T1000 (cell line): ENCODE measurements at places on chromosomes 3 and 15.

DNA sequence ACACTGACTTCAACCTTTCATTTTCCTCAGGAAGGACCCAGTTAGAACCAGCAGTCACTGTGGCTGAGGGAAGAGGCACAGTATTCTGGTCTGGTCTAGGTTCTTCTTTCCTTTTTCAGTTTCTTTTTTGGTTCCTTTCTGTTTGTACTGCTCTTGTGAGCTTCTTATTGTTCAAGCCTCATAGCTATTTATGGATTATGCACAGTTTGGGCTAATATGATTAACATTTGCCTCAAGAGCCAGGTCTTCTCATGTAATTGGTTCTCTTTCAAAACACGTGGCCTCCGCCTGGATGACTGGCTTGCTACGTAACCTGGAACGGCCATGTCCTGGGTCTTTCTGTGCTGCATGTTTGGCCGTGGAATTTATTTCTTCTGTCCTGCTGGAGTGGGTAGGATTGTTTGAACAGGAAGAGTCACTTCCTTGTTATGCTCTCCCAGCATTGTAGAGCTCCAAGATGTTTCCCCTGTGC, 43.3 kb downstream of the RBMS3 start:
- DNase-seq, result no peak

- no peak for DNase-seq
Measured at GRCh38 chr15:83066034-83066733, 868 bp downstream of the BTBD1 start.

DNA sequence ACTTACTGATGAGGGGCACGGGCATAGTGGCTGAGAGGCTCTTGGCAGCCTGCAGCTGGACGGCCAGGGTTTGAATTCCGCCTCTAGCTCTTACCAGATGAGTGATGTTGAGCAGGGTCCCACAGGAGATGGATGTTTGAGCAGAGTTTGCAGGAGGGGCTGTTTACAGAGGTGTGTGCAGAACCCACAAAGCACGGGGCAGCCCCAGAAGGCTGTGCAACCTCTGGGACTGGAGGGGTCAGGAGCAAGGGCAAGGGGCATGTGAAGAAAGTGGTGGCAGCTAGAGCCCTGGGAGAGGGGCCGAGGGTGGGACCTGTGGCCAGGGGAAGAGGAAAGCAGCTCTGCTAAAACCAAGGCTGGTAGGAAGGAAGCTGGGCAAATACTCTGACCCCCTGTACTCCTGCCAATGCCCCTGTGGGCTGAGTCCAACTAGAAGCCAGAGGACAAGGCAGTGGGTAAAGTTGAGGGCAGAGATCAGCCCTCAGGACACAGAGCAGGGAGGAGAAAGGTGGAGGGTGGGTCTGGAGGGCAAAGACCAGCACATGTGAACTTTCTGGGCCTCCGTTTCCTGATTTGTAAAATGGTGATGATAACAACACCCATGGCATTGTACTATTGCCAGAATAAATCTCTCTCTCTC, 53.9 kb upstream of the ITGA11 start:
- DNase-seq, result no peak

- no peak for DNase-seq
Measured at GRCh38 chr15:71638876-71639275, 171.5 kb upstream of the NR2E3 start.

DNA sequence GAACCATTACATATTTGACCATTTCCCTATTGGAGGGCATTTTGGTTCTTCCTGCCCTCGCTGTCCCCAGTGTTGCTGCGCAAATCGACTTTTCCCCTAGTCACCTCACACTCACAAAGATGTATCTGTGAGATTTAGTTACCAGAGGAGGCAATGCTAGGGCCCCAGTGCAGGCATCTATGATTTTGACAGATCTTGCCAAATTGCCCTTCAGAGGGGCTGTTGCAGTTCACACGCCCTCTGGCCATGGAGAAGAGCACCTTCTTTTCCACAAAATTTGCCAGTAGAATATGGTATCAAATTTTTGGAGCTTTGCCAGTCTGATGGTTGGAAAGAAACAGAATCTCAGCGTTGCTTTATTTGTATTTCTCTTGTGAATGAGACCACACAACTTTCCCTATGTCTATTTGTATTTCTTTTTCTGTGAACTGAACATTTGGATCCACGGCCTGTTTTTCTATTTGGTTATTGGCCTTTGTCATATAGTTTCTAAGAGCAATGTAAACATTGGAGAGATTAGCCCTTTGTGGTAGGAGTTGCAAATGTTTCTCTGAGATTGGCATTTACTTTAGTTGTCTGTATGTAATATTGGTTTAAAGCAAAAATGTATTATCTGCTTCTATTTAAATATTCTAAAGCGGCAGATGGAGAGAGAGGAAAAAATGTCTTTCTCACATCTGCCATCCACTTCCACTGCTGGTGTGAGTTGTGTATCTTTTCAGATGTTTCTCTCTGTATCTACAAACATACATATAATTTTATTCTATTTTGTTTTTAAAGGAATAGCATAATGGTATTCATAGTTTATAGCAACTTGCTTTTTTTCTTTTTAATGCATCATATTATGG, 66.1 kb downstream of the DNASE1L3 start:
- no peak for DNase-seq

GRCh38 chr15:95709959-95710695, 620.4 kb upstream of the NR2F2 start:
- DNase-seq, result no peak

GRCh38 chr15:36958606-36959005, 141.7 kb downstream of the MEIS2 start:
- no peak for DNase-seq

DNA sequence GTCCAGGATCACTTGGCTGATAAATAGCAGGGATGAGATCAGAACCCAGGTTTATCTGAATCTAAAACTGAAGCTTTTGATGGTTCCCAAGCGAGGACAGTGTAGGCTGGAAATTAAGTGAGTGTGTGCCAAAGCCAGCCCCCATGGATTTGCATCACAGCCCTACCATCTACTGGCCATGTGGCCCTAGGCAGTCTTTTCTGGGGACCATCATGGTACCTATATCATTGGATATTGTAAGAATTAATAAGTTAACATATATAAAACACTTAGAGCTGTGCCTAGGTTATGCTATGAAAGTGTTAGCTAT, 32.8 kb upstream of the SSR3 start:
- DNase-seq, result no peak

DNA sequence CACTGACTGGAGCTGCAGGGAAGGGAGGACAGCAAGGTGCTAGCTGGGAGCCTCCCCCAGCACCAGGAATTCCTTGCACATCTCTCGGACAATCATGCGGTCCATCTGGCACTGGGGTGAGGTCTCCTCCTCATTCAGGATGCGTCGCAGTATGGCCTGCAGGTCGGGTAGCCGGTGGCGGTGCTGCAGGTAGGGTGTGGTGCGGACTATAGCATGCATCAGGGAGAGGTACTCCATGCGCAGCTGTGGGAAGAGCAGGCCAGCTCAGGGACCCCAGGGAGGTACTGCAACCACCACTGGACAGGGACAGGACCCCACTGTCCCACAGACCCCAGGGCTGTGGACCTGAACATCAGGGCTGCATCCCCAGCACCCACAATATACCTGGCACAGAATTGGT, 11.2 kb downstream of the NCKIPSD start:
- DNase-seq, result no peak

- no peak for DNase-seq
Measured at GRCh38 chr15:93987068-93987467, 244.3 kb upstream of the MCTP2 start.

DNA sequence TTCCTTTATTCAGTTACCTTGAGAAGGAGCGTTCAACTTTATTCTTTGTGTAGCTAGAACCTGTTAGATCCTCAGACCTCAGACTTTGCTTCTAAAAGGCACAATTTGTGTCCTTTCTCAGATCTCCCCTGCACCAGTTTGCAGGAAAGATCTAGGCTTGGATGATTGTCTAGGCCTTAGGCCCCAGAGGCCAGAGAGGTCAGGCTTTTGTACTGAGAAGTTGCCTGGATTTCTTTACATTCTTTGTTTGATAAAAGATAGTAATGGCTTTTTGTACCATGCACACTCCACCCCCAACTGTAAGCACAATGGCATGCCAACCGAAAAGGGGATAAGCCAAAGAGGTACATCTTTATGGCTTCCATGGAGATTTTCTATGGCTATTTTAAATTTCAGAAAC, 719.6 kb upstream of the NR2F2 start:
- DNase-seq, result no peak

GRCh38 chr15:49045751-49046219, 461 bp downstream of the SECISBP2L start:
- no peak for DNase-seq

GRCh38 chr15:88484682-88485331, 17.3 kb downstream of the MRPS11 start:
- peak; percentile 61 for DNase-seq

DNA sequence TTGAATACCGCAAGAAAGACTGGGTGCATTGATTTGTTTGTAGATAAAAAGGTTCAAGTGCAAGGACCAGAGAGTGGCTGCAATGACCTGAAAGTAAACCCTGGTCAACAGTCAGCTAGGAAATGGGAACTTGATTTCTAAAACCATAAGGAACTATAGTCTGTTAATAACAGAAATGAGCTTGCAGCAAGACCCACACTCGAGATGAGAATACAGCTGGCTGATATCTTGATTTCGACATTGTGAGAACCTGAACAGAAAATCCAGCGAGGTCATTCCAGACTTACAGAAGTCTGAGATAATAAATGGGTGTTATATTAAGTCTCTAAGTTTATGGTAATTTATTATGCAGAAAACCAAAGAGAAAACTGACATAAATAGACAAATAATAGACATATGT, 177.3 kb downstream of the NFKBIZ start:
- DNase-seq, result no peak

- DNase-seq, result no peak
Measured at GRCh38 chr15:50209809-50210208, 27.8 kb downstream of the SLC27A2 start.

DNA sequence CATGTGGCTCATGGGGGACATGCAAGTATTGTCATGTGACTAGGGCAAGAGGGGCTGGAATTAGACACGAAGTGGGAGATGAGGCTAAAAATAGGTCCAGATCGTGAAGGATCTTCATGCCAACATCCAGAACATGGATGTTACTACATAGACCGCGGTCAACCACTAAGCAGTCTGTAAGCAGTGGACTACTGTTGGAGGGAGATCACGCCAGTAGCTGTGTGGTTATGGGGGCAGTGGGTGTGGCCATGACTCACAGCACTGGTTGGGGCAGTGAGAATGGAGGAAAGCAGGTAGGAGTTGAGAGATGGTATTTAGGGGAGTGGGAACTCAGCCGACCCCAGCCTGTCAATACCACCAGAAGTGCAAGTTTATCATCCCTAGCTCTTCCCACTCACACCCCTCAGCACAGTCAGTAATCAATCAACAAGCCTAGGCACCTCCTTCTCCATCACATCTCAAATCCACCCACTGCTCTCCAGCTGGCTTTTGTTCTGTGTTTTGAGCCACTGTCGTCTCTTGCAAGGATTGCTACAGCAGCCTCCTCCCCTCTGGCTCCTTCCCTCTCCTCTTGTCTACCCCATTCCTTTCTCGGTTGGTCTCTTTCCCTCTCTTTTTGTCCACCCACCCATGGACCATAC, 107.2 kb upstream of the ABHD17C start:
- DNase-seq, result no peak

DNA sequence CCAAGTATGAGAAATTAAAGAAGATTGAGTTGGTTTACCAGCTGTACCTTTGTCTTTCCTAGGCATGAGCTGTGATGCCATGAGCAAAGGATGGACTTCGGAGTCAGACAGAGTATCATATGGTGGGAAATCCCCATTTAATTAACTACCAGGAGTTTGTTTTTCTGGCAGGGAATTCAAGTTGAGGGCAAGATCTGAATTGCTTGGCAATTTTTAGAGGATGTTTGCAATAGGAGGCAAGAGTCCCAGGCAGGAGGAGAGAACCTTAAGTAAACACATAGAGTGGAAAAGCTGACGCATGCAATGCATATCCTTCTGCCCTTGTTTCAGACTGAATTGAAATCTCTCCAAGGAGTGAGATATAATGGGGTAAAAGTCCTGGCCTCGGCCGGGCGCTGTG, 569.7 kb upstream of the MDFIC2 start:
- no peak for DNase-seq

GRCh38 chr15:53758412-53758811, 1.1 kb downstream of the WDR72 start:
- no peak for DNase-seq

DNA sequence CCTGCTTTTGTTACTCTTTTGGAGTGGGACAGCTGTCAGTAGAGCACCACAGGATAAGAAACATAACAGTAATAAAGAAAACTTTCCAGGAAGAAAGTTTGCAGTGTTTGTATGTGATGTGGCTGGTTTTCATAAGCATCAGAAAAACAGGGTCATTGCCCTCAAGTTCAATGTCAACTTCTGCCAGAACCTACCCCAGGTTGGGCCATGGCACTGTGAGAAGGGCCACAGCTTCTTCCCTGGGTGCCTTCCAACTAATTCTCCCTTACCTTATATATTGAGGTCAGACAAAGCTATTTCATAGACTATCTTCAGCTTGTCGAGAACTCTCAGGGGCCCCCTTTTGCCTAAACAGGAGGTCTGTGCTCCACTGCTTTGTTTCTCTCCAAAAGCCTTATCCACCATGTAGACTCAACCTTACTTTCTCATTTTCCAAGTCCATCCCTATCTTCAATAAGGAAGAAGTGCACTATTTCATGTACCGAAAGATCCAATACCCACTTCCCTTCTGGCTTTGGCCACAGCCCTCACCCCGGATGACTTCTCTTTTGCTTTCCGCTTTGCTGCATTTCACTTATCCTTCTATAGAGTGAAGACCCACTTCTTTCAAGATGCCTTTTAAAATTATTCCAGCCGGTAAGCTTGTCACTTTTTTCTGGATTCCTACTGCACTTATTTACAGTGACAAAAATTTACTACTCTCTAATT, 38.2 kb upstream of the PLCL2 start:
- no peak for DNase-seq

DNA sequence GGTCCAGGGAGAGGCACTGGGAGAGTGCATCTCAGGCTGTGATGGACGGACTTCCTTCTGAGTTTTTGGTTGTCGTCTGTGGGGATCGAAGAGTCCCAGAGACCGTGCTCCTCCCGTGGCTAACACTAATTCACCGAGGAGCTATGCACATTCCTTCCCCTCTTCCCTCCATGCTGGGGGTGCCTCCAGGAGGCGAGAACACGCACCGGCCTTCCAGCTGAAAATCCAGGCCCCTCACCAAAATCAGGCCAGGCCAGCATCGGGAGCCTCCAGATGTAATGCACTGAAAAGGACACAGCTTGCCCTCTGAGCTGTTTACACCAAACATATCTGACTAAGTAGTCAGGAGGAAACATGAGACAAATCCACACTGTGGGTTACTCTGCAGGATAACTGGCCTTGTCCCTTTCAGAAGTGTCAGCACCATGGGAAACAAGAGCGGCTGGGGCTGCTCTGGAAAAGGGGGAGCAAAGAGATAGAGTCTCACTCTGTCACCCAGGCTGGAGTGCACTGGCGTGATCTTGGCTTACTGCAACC, 5.5 kb downstream of the RNU5B-1 start:
- DNase-seq, result no peak

DNA sequence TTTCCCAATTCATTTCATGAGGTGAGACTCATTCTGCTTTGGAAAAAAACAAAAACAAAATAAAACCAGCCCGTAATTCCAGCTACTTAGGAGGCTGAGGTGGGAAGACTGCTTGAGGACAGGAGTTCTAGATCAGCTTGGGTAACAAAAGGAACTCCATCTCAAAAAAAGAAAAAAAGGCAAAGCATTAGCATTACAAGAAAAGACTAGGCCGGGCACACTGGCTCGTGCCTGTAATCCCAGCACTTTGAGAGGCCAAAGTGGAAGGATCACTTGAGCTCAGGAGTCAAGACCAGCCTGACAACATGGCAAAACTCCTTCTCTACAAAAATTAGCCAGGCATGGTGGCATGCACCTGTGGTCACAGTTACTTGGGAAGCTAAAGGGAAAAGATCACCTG, 33.9 kb downstream of the TRPM7 start:
- DNase-seq, result no peak

- no peak for DNase-seq
Measured at GRCh38 chr3:11331101-11331500, 58.9 kb downstream of the ATG7 start.
